ENCODE measurements at places on chromosomes 3 and 15.

DNA sequence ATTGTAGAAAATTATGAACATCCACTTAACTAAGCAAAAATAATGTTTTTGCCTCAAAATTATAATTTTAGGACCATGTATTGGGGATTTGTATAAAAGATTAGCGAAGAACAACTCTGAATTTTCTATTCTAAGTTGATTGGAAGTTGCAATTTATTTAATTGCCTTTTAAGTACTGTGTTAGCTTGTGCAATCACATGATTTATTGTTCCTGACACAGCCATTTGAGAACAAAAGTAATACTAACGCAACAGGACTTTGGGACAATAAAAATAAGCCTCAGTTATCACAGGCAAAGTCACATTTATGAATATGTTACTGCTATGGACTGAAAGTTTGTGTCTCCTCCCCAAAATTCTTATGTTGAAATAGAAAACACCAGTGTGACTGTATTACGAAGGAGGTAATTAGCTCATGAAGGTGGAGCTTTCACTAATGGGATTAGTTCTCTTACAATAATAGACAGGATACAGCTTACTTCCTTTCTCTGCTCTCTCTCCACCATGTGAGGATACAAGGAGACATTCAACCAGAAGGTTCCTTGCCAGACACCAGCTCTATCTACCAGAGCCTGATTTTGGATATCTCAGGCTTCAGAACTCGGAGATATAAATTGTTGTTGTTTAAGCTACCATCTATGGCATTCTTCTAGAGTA is 745.9 kb downstream of the ZBBX start:
- no peak for DNase-seq

DNA sequence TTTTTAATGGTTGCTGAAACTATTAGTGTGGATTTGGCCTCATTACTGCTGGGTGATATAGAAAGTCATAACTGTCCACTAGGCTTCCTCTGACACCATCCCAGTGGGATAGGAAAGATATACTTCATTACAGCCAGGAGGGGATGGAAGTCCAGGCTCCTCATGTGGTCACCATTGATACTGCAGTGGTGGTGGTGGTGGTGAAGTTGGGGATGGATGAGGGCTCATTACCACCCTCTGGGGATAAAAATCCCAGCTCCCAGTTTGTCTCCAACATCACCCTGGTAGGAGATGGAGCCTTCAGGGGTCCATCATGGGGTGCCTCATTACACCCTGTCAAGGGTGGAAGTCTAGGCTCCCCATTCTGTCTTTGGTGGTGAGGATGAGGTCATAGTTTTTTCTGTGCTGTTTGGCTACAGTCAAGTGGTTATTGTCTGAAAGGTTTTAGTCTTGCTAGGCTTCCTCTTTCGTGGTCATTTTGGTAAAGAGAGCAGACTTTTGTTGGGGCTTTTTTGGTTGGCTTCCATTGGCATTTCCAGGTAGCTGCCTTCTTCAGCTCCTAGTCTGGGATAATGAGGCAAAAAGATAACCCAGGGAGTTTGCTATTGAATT is 30.1 kb upstream of the FILIP1L start:
- DNase-seq = no peak

GRCh38 chr3:126982126-126982470 is 817 bp upstream of the PLXNA1 start:
- no peak for DNase-seq

- DNase-seq = no peak
Measured at GRCh38 chr3:136149667-136150066, 46.5 kb downstream of the MSL2 start.

- no peak for DNase-seq
Measured at GRCh38 chr15:44034334-44034733, 160.7 kb downstream of the FRMD5 start.

GRCh38 chr15:27707257-27707656 is 391.9 kb downstream of the OCA2 start:
- no peak for DNase-seq

DNA sequence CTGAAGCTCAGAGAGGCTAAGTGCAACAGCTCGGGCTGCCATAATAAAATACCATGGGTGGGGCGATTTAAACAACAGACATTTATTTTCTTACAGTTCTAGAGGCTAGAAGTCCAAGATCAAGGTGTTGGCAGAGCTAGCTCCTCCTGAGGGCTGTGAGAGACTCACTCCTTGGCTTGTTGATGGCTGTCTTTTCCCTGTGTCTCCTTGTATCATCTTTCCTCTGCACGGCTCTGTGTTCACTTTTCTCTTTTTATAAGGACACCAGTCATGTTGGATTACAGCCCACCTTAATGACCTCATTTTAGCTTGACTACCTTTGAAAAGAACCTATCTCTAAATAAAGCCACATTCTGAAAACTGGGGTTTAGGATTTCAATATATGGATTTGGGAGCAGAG is 129.7 kb downstream of the RPL22L1 start:
- no peak for DNase-seq

GRCh38 chr15:99566157-99566897 is 543 bp downstream of the MEF2A start:
- DNase-seq = no peak

DNA sequence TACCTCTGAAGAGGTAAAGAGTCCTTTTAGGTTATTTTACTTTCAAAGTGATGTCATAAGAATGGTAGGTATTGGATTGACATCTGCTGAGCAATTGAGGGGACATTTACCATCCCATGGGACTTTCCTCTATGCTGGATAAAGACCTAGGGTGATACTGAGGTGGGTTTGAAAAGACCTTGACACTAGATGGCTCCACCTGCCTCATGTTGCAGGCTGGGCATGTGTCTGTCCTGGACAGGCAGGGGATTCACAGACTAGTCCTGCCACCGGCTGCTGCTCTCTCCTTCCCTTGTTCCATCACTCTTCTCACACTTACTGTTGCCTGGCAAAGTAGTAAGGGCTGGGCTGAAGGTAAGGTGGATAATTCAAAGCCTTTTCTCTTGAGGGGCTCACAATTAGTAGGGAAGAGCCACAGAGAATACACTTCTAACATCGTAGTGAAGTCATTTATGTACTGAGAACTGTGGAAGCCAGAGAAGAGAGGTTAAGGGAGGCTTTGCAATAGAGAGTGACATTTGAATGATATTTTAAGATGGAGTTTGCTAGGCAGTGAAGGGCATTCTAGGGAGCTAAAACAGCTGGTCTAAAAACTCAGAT is 27.7 kb downstream of the TRAK1 start:
- peak; percentile 63 for DNase-seq

GRCh38 chr3:48018841-48019240 is 2.6 kb upstream of the MAP4 start:
- peak; percentile 58 for DNase-seq

DNA sequence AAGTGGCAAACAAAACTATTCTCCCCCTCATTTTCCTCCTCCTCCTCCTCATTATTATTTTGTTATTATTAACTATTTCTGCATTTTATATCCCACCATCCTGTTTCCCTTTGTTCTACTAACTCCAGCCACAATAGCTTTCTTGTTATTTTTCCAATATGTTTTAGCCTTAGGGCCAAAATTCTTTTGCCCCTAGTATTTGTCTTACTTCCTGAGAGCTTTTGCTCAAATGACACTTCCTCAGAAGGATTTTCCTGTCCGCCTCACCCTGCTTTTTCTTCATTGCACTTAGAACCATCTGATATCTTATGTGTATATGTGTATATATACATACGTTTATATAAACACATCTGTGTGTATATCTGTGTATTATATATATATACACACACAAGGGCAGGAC is 32.7 kb upstream of the NUDT16 start:
- no peak for DNase-seq

DNA sequence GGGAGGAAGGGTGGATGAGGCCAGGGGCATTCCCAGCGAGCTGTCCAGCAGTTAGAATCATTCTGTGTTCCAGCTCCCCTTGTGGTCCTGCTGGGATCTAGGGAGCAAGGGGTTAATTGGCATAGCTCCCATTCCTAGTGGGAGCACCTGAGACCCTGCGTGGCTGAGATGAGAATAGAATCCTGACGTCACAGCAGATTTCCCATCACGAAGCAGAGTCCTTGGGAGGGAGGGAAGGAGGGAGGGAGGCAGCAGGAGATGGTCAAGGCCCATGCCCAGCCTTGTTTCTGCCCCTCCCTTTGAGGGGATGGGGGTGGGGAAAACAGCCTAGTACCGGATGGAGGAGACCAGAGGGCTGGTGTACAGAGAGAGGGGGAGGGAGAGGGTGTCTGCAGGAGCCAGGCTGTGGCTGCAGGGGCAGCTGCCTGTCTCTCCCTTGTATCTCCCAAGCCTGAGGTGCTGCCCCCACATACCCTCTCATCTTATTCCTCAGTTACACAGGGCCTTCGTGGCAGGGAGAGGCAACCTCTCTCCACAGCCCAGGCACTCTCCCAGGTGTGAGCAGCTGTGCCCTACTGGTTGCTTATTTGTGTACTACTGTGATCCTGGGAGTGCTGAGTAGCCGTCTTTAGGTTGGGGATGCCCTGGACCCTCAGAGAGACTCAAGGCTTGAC is 5.4 kb downstream of the TYRO3 start:
- no peak for DNase-seq

- DNase-seq = peak; percentile 64
Measured at GRCh38 chr3:42159706-42160472, 68.7 kb downstream of the TRAK1 start.

DNA sequence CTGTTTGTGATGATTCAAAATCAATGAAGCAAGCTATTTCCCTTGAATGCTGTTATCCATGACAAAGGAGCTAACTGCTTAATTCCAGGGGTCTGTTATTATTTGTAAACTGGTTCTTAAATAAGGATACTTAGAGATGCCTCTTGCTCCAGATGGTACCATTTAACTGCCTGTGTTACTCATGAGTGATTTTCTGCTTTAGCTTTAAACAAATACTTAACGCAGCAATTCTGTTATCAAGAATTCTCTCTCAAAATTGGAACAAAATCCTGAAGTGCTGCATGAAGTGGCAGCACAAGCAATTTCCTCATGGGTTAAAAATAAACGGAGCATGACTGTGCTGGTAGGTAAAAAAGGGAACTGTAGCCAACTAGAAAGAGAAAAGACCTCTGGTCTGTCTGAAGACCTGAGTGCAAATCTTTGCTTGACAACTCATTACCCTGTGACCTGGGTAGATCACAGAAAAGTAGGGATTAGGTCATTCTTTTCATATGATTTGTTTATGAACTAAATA is 62.5 kb upstream of the GBE1 start:
- no peak for DNase-seq

GRCh38 chr3:143307613-143308183 is 188.1 kb downstream of the CHST2 start:
- DNase-seq = peak; percentile 9

DNA sequence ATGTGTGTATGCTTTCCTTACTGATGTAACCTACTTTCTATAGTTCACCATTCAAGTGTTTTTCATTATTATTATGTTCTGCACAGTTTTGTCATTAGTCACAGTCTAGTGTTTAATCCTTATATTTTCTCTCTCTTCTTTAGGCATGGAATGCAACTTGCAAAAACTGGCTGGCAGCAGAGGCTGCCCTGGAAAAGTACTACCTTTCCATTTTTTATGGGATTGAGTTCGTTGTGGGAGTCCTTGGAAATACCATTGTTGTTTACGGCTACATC is 6.9 kb downstream of the SUCNR1 start:
- no peak for DNase-seq

DNA sequence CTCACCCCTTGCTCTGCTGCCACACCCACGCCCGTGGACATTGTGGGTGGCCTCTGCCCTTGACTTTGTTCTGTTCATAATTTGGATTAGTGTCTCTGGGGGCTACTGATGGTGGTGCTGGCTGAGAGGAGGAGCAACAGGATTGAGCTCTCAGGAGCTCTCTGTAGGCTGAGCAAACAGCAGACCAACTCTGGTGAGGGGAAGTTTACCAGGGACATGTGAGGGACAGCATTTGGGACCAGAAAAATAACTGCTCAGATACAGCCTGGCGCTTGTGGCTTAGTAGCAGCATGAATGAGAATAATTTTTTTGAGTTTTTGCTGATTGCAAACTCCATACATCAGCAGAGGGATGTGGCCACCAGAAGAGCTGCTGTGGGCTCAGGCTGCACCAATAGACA is 14.8 kb downstream of the PPCDC start:
- no peak for DNase-seq

GRCh38 chr3:7333125-7333524 is 472.2 kb downstream of the GRM7 start:
- DNase-seq = no peak

DNA sequence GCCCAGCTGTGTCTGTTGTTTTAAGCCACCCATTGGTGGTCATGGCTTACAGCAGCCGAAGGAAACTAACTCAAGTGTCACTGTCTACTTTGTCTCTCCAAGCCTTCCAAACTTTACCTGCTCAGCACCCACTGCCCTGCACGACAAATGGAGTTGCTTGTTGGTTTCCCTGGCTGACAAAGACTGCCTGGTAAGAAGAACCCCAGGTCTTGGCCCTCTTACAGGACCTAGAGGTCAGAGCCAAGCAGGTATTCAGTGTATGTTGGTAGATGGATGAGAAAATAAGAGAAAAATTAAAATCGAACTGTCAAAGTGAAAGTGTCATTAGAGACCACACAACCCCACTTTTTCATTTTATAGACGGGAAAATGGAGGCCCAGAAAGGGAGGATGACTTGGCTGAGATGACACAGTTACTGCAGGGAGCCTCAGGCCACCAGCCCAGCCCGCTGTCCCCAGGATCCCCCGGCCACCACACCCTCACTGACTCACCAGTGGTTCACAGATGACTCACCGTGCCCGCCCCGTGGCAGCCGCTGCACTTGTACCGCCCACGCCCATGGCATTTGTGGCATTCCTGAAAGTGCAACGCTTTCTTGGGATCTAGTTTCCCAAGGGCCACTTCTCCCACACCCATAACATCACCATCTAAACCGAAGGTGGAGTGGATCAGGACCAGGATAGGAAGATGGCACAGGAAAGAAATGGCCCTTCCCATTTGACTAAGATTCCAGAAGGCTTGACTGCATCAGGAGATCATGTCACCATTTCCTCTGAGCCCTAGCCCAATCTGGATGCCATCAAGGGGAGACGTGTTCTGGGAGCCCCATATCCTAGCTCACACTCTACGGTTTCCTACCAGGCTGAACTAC is 15.2 kb downstream of the SSUH2 start:
- DNase-seq = peak; percentile 89

DNA sequence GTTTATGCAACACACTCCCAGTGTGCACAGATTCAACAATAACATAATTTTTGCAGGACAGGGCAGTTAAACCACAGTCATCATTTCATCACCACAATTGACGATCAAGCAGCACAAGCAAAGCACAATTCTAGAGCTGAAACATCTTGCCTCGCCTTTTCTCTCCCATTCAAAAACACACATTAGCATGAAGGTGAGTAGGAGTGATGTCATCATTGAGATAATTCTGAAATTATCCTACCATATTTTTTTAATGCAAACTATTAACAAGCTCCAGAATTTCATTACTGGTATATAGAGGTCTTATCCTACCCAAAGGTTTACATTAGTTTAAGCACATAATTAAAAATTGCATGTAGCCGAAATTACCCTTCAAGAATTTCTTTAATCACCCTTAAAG is 3.5 kb downstream of the IGDCC3 start:
- no peak for DNase-seq

DNA sequence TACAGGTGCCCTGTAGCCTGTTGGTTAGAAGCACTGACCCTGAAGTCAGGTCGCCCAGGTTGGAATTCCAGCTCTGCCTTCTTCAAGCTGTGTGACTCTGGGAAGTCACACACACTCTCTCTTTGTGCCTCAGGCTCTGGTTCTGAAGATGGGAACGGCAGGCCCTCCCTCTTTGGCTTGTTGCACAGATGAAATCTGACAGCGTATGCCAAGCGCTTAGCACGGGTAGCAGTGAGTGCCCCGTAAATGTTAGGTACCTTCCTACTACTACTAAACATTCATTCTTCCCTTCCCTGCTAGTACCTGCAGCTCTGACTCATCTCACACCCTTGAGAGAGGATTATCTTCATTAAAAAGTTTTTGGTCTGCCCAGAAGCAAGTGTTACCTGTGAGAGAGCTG is 139.0 kb downstream of the PGPEP1L start:
- DNase-seq = peak; percentile 50

Measured in A549 (cell line).